Foreskin keratinocyte (primary cell): ENCODE measurements at places on chromosomes 6 and 20. TPM values are rescaled to one million over a fixed set of nuclear protein-coding genes. Genes with fewer than 3 reads are reported as not detected.

NEURL2 gene
- 1.1 and 1.2 TPM in 2 replicates for total RNA-seq

ULBP3 gene
- total RNA-seq, result 5.6 and 7.0 TPM in 2 replicates

VWA7 gene
- 0.34 and 0.46 TPM in 2 replicates for total RNA-seq

MEP1A gene
- 0.07 TPM in 1 of 2 replicates, not detected in the other for total RNA-seq

HIVEP1 gene
- total RNA-seq, result 19.0 and 23.0 TPM in 2 replicates

ADGB gene
- not detected in 2 replicates for total RNA-seq

CFAP206 gene
- 0.17 and 0.18 TPM in 2 replicates for total RNA-seq

WFDC2 gene
- total RNA-seq, result 0.42 TPM in 1 of 2 replicates, not detected in the other

SLC23A2 gene
- total RNA-seq, result 12.0 and 12.7 TPM in 2 replicates

GPANK1 gene
- 17.2 and 17.8 TPM in 2 replicates for total RNA-seq

THBD gene
- 2.0 and 2.6 TPM in 2 replicates for total RNA-seq

OR2H1 gene
- not detected in 2 replicates for total RNA-seq

E2F1 gene
- total RNA-seq, result 15.4 and 16.5 TPM in 2 replicates

C20orf204 gene
- 0.18 and 0.34 TPM in 2 replicates for total RNA-seq

BCAS4 gene
- 11.5 and 15.0 TPM in 2 replicates for total RNA-seq

FLOT1 gene
- 50.0 and 62.6 TPM in 2 replicates for total RNA-seq

PACRG gene
- total RNA-seq, result not detected in 2 replicates

IYD gene
- not detected in 2 replicates for total RNA-seq

GPR6 gene
- total RNA-seq, result not detected in 2 replicates

KLHDC3 gene
- total RNA-seq, result 49.7 and 51.6 TPM in 2 replicates
